Stimulated activated CD4-positive, alpha-beta T cell treated with anti-CD3 and anti-CD28 coated beads, Interleukin-15, amount 100 ng/mL, for 1 hour (primary cell): ENCODE measurements at places on chromosomes 3 and 15.
A peak's percentile ranks its signal among the peaks of the same experiment; 100 is the strongest.

DNA sequence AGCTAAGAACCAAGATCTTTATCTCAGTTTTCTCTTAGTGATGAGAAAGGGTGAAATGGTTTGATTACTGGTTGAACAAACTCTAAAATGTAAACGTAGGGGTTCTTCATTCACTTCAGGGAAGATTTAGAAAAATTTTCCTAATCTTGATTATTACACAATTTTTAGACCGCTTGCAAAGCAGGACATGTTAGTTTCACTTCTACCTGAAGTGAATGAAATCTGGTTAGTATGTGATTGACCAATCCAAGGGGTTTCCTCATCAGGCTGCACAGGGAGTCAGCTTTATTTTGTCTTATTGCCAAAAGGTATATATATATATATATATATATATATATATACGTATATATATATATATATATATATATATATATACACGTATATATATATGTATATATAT, 740.4 kb downstream of the TUSC7 start:
- DNase-seq, result no peak

GRCh38 chr3:31077021-31077601, 182.7 kb upstream of the GADL1 start:
- no peak for DNase-seq

DNA sequence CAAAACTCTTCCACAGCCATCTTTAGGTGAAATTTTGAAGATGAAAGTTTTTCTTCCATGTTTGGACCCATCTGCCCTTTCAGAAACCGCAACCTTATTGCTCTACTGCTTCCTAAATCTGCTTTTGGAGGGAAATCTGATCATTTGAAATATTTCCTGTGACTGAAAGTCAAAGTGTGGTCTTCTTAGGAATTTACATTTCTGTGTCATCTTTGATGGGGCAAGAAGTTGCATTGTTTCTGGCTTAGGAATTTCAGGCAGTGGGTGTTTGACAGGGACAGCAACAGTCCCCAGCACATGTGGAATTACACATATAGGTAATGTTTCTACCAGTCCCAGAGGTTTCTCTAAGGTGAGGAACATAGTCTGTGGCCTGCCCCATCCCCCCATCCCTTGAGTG, 5.3 kb upstream of the TYRO3 start:
- no peak for DNase-seq

DNA sequence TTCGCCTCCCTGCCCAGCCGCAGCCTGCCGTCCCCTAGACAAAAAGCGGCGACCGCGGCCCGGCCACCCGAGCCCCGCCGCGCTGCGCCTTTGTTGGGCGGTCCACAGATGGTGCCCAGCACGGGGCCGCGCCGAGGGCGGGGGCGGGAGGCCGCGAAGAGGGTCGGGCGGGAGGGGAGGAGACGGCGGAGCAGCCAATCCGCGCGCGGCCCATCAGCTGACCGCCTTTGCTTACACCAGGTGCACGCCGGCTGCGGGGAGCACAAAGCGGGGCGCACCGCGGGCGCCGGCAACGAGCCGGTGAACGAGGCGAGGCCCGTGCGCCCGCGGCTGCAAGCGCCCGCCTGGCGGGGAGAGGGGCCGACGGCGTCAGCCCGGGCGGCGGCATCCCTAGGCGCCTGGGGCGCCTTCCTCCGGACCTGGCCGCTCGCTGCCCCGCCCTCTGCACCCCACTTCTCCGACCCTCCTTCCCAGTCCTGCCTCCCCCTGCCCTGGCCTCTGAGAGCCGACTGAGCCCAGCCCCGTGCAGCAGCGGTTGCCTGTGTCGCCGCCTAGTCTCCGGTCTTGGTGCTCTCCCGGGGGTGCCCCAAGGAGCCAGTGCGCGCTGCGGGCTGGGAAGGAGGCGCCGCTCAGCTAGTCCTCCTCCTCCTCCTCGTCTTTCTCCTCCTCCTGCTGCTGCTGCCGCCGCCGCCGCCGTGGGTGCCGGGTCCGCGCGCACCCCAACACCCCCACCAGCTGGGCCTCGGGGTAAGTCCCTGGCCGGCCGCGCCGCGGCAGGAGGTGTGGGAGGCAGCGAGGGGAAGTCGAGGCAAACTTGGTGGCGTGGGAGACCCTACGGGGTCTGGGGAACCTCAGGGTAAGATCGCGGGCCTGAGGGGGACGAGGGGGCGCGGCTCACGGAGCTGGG, at the start of gene LRRN1:
LRRN1 (plus strand) TSS at position 259 of the 907 bp plus-strand sequence. CDS start 45,211 bp downstream, outside the sequence.
- DNase-seq, result no peak

- no peak for DNase-seq
Observed at GRCh38 chr15:64930019-64930652, 18.4 kb downstream of the ANKDD1A start.

DNA sequence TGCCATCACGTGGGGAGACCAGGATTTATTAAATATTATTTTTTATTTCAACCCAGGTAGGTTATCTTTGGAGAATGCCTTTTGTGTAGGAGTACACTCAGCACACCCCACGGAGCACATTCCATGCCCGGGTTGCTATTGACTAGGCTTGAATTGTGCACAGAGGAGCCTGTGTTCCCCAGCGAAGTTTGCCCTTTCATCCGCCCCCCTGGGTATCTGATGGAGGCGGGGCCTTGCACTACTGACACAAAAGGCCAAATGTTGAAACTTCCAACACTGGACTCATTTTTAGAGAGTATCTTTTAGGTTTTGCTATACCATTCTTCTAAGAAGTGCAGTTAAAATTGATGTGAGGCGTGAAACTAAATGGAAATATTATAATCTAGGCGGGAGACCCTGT, 39.3 kb upstream of the PPP4R2 start:
- no peak for DNase-seq

DNA sequence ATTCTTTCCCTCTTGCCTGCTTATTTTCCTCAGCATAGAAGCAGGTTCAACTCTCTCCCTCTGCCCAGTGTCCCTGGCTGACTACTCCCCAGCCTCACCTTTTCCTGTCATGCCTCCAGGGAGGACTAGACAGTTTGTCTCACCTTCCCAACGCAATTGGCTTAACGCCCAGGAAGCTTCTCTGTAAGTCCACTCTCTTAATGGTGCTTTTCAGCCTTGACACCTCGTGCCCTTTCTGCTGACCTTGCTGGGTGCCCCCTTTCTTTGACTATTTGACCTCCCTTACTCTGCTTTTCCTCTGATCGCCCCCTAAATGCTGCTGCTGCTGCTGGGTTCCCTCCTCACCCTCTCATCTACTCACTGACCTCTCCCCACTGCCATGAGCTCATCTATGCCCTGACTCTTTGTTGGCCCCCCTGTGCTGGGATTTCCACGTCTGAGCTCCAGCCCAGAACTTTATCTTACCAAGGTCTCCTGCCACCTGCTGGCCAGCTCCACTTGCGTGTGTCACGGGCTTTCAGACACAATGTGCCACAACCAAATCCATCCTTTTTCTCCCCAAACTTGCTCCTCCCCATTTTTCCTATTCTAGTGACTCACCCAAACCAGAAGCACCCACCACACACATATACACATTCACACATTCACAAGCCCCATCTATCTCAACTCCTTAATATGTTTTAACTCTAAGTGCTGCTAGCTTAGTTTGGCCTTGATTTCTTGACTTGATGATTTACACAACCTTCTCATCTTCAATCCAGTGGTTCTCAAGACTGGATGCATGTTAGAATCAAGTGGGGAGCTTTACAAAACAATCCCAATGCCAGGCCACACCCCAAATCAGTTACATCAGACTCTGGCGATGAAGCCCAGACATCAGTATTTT, 16.6 kb downstream of the EPB42 start:
- DNase-seq, result no peak

GRCh38 chr3:132356568-132356967, 39.4 kb downstream of the ACP3 start:
- DNase-seq, result no peak

- DNase-seq, result no peak
Observed at GRCh38 chr15:77118882-77119321, 48.0 kb upstream of the TSPAN3 start.

- no peak for DNase-seq
Observed at GRCh38 chr3:141109751-141110150, 58.6 kb downstream of the SPSB4 start.

GRCh38 chr15:88191812-88192165, 64.8 kb downstream of the NTRK3 start:
- DNase-seq, result no peak

DNA sequence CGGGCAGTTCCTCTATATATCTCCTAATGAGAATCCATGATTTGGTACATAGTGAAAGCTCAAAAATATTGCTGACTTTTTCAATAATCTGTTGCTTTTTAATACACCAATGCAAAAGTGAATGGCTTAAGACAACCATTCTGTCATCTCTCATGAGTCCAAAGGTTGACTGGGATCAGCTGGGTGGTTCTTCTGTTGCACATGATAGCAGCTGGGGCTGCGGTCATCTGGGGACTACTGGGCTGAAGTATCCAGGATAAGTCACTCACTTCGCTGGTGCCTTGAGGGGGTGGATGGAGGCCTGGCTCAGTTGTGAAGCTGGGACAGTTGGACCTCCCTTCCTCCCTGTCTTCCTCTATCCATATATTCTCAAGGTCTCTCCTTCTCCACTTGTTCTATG, 53.7 kb downstream of the NOX5 start:
- DNase-seq, result no peak

GRCh38 chr3:64837986-64838735, 150.4 kb upstream of the ADAMTS9 start:
- no peak for DNase-seq

GRCh38 chr15:94212291-94212690, 19.1 kb upstream of the MCTP2 start:
- DNase-seq, result no peak

DNA sequence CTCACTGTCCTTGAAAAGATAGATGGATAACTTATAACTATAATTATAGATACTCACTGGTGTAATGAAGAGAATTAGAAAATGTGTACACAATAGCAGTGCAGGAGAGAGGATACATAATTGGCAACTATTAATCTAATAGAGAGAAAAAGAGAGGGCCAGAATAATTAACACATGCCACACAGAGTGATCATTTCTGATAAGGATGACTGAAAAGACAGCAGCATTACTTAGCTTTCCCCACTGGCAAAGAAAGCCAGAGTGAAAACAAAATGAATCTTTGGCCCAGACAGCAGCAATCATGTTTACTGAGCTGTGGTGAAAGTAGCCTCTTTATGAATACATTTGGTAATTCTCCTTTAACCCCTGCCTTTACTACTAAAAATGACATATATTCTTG, 493.3 kb upstream of the ROBO1 start:
- no peak for DNase-seq

- no peak for DNase-seq
Observed at GRCh38 chr15:68279779-68280753, 2.5 kb downstream of the FEM1B start.

DNA sequence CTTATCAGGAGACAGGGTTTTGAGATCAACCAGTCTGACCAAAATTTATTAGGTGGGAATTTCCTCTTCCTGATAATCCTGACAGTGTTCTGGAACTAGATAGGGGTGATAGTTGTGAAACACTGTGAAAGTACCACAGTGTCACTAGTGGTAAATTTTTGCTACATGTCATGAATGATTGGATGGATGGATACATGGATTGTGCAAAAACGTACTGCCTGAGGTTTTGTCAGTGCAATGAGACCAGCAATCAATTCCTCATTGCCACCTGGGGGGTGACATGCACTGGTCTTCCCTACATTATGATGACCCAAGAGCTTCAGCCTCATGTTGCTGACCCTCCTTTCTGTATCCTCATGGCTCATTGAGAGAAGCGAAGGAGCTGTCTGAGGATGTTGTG, 123.5 kb downstream of the SLCO3A1 start:
- DNase-seq, result no peak

GRCh38 chr3:143120716-143121240, 1.2 kb downstream of the CHST2 start:
- peak; percentile 19 for DNase-seq

- peak; percentile 2 for DNase-seq
Observed at GRCh38 chr15:64651601-64652191, 123.7 kb downstream of the RBPMS2 start.

GRCh38 chr3:138443521-138444503, 9.4 kb downstream of the ESYT3 start:
- DNase-seq, result no peak

DNA sequence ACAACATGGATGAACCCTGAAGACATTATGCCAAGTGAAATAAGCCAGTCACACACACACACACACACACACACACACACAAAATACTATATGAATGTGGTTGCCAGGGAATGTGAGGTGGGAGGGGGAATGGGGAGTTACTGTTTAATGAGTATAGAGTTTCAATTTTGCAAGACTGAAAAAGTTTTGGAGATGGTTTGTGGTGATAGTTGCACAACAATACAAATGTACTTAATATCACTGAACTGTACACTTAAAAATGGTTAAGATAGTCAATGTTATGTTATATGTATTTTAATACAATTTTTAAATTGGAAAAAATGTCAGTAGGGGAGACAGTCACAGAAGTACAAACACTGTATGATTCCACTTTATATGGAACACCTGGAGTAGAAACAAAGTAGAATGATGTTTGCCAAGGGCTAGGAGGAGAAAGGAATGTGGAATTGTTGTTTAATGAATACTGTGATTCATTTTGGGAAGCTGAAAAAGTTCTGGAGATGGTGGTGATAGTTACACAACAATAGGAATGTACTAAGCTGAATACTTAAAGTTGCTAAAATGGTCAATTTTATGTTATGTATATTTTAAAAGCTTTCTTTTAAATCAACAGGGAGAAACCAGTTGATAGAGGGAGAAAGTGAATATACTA, 76.6 kb downstream of the RPL39L start:
- DNase-seq, result no peak
